Activated CD4-positive, alpha-beta memory T cell treated with anti-CD3 and anti-CD28 coated beads, Interleukin-2, amount 10 ng/mL, durations not matched to agents 7 days and 5 days (primary cell): ENCODE measurements at places on chromosomes 11 and 22. TPM values are rescaled to one million over a fixed set of nuclear protein-coding genes. Genes with fewer than 3 reads are reported as not detected.
A peak's percentile ranks its signal among the peaks of the same experiment; 100 is the strongest.

DNA sequence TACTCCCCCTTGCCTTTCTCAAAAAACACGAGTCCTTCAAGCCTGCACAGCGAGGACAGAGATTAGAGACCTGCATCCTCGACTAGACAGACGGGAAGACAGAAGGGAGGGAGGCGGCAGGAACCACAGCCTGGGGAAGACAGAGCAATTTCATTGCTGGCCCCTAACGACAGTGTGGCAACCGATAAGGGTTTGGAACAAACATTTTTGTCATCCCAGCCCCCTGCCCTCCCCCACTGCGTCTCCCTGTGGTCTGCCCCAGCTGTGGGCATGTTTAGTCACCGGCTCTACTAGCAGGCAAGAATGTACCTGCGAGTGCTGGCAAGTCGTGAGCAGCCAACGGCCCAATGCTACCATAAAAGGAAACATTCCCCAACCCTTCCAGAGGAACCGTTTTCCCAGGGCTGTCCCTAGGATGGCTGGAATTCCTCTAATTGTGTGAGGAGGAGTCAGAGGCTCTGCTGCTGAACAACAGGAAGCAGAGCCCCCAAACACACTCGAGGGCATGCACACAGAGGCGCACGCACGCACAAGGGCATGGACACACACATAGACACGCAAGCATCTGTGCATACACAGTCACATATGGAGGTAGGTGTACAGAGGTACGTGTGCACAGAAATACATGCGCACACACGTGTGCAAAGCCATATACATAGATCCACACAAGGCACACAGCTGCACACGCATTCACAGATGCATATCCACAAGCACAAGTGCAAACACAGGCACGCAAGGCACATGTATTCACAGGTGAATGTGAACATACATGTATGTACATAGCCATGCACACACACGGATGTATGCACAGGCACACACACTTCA is 58.3 kb downstream of the MYH9 start:
- DNase-seq = peak; percentile 82

Gene RFPL3
- total RNA-seq = not detected

DNA sequence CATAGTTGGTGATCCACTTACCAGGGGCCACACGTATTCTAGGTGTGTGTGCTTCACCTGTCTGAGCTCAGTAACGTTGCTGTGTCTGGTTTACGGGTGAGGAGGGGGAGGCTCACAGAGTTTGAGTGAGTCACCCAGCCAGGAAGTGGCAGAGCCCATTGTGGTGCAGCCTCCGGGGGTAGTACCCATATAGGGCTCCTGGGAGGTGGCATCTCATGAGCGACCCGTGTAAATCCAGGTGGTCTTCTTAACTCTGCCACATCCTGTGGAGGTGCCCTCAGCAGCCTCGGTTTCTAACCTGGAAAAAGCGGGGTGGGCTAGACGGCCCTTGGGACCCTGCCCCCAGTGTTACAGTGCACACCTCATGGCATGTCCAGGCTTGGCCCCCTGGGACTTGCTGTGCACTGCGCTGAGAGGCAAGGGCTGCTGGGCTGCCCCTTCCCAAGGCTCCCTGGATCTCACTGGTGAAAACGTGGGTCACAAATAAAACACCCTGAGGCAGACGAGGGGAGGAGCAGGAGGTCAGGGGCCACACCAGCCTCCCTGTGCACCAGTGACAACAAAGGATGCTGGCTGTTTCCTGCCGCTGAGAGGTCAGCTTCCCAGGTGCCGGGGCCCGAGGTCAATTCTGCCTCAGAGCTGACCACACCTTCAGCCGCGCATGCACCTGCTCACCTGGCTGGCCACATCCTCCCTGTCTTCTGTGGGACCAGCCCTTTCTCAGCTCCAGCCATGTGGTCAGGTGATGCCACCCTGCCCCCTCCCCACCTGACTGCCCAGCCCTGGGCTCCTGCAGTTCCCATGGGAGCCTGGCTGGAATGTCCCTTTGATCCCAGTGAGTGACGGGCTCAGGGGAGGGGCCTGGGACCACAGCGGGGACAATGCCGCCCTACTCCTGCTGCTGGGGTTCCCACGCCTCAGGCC is 305.1 kb downstream of the CTTN start:
- no peak for DNase-seq

Gene EXT2
- total RNA-seq = 24.5 TPM

- no peak for DNase-seq
Observed at GRCh38 chr11:87572881-87573280, 535.1 kb downstream of the TMEM135 start.

GRCh38 chr11:45402049-45402630 is 116.0 kb upstream of the SYT13 start:
- DNase-seq = no peak

Gene OR8D1
- total RNA-seq = not detected

DNA sequence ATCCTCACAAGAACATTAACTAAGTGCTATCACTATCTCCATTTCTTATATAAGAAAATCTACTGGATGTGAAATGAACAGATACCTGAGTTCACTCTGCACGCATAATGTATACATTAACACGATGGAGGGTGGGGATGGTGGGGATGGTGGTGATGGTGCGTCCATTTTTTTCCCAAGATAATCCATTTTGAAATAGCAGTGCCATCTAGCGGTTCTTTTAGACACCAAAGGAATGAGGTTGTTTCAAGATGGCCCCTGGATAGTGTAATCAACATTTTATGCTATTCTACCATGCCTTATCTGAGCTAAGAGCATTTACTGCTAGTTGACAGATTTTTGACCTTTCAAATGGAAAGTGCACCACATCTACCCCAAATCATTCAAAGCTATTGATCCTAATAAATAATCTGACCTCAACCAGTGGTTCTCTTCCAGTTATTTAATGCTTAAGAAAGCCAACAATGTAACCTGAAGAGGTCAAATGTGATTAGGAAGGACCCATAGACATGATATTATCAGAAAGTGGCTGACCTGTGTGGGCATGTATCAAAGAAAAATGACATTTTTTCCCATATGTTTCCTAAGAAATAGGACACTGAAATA is 714.7 kb upstream of the TENM4 start:
- DNase-seq = no peak

DNA sequence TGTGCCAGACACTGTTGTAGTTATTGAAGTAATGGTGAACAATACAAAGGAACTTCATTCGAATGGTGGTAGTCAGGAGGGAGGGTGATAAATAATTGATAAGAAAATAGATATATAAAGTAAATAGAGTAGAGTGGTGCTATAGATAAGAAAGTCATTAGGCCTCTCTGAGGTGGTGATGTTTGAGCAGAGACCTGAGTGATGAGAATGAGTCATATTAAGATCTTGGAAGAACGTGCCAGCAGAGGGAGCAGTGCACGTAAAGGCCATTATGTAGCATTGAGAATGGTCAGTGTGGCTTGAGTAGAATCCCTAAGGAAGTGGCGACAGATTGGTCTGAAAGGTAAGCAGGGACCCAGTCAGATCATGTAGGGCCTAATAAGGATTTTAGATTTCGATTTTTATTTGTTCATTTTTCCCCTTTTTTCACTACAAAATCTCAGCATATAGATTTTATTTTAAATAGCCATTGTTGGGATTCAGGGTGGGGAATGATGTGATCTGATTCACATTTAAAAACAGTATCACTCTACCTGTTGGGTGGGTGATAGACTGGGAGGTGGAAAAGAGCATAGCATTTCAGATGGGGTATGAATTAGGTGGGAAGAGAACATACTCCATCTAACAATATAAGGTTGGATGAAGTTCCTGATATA is 44.7 kb downstream of the CCDC90B start:
- DNase-seq = peak; percentile 22

- no peak for DNase-seq
Observed at GRCh38 chr11:105344938-105345337, 205.4 kb upstream of the CARD18 start.

Gene METTL15
- 12.3 TPM for total RNA-seq

- no peak for DNase-seq
Observed at GRCh38 chr22:29987137-29987536, 93.1 kb upstream of the HORMAD2 start.

Gene NAALAD2
- total RNA-seq = not detected

Gene BATF2
- total RNA-seq = 0.53 TPM

Gene ATG2A
- total RNA-seq = 37.4 TPM

- no peak for DNase-seq
Observed at GRCh38 chr11:95999711-96000406, 76.0 kb upstream of the MTMR2 start.

- DNase-seq = no peak
Observed at GRCh38 chr22:20792221-20792965, 18.5 kb downstream of the SERPIND1 start.

Gene C22orf39
- total RNA-seq = 32.9 TPM

Gene CCDC134
- total RNA-seq = 20.3 TPM

- no peak for DNase-seq
Observed at GRCh38 chr11:32429477-32429876, 5.9 kb downstream of the WT1 start.

DNA sequence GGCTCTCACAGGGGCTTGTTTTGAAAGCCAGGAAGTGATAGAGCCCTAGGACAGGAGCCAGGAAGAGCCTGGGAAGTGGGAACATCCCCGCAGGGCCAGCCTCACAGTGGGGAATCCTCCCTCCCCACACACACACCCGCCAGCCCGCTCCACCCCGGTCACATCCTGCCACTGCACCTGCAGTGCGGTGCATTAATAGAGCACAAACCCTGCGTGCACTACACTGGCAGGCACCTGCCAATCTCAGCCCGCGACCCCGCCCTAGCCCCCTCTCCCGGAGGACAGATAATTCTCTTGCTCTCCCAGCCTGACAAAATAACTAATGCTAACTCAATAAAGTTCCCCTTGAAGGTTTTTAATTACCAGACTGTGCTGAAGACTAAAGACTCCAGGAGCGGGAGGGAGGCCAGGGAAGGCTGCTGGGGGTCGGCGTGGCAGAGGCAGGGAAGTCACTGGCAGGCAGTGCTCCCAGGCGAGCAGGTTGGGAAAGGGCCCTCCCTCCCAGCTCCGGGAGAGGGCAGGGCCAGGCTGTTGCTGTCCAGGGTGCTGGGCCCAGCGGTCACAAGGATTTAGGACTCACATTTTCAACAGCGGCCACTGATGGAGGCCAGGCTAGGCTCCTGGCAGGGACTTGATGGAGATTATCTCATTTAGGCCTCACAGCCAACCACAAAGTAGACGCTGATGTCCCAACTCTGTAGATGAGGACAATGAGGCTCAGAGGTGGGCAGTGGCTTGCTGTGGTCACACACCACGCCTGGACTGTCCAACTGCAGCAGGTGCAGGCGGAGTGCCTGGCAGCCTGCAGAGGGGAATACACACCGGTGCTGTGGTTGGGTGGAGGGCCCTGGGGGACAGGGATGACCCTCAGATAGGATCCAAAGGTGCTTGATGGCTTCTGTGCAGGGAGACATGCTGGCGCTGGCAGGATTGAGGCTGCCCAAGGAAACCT is 23.9 kb upstream of the TCF20 start:
- peak; percentile 35 for DNase-seq

GRCh38 chr11:87176044-87176443 is 138.3 kb downstream of the TMEM135 start:
- no peak for DNase-seq

DNA sequence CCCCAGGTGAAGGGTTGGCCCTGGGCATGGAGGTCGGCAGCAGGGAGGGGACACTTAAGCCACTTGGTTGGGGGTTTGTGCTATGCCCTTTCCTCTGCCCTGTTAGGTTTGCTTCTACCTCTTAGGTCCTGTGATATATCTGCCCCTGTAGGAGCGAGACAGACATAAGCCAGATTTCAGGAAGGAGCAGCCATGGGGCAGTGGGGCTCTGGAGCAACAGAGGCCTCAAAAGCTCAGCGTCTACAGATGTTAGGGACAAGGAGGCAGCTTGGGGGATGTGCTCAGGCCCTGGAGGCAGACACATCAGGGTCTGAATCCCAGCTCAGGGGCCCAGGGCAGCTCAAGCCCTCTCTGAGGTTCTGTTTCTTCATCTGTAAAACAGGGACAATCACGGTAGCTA is 27.2 kb upstream of the KCNQ1OT1 start:
- no peak for DNase-seq

Gene KDM4E
- total RNA-seq = not detected

- peak; percentile 79 for DNase-seq
Observed at GRCh38 chr22:44735518-44736428, 16.6 kb upstream of the ARHGAP8 start.

DNA sequence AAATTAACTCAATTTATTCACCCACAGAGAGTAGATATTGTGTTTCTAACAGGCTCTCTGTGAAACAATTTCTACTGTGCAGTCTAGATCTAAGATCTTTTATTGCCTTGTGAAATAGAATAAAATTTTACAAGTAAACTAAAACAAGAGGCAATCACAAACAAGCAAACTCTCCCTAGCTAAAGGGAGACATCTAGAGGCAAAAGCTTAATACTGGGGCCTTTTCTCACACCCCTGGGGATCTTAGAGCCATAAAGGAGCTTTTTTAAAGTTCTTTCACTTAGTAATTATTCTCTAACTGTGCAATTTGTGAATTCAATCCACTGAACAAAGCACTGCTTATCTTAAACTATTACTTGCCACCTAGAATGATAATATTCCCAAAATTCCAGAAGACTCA is 19.7 kb downstream of the ALG9 start:
- DNase-seq = no peak
